ENCODE measurements at places on chromosomes 12 and 14. TPM values are rescaled to one million over a fixed set of nuclear protein-coding genes. Genes with fewer than 3 reads are reported as not detected.

DNA sequence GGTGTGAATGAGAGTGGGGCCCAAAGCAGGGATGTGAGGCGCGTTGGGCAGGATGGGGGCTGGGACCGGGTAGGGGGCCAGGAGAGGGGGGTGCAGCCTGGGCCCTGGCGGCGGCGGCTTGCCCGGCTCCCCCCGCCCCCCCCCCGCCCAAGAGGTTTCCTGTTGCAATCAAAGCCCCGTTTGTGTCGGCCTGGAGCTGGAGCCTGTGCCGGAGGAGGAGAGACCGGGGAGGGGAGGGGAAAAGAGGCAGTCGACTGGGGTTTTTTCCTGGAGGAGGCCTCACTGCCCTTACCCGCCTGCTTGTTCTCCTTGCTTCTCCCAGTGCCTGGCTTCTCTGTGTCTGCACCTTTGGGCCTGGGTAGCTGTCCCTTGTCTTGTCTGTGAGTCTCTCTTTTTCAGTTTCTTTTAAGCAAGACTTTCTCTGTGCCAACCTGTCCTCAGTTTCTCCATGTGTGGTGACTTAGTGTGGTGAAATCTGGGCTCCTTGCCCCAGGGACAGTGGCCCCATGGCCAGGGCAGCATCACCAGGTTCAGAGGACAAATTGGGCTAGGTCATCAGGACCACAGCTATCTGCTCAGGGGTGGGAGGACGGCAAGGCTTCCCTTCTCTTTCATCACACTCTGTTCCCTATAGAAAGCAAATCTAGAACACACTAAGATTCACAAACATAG is 8.5 kb downstream of the RARG start:
- peak; percentile 65 for DNase-seq

DNA sequence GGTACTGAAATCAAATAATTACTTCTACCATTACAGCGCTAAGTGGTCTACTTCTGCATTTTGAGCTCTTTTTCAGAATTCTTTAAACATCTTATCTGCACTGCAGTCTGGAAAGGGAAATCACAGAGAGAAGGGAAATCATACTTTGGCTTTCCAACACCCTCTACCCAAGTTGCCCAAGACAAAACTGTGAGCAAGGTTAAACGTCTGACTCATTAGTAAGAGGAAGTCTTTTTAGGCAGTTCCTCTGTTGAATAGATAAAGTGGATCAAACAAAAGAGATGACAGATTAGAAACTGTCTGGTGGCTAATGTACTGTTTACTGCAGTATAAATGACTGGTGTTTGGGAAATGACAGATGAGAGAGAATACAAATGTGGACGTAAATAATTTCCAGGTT is 858.1 kb downstream of the NRXN3 start:
- no peak for DNase-seq

DNA sequence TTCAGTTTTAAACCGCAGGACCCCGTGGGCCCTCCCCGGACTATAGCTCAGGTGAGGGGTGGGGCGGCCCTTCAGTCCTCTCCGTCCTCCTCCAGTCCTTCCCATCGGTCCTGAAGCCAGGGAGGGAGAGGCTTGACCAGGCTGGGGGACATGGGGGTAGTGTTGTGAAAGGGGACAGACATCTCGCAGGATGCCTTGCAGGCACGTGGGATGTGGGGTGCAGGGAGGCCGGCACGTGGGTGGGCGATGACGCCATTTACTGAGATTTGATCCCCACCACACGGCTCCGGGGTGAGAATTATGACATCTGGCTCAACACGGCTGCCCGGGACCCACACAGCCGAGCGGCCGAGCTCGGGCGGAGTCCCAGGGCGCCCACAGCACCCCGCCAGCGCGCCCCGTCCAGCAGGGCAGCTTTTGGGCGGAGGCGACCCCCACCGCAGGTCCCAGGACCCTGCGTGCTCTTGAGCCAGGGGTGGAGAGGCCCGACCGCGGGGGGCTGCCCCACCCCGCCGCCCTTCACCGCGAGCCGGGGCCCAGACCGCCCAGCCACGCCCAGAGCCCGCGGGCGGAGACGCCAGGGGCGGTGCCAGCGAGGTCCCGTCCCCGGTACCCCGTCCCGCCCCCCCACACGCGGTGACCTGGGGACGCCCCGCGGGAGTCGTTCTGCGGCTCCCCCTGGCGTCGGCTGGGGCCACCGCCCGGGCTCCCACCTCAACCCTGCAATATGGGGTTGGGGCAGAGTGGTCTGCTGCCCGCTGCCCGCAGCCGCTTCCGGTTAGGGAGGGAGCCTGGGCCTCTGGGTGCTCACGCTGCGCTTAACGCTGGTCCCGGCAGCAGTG is 3.3 kb upstream of the EXOC3L4 start:
- peak; percentile 43 for DNase-seq

DNA sequence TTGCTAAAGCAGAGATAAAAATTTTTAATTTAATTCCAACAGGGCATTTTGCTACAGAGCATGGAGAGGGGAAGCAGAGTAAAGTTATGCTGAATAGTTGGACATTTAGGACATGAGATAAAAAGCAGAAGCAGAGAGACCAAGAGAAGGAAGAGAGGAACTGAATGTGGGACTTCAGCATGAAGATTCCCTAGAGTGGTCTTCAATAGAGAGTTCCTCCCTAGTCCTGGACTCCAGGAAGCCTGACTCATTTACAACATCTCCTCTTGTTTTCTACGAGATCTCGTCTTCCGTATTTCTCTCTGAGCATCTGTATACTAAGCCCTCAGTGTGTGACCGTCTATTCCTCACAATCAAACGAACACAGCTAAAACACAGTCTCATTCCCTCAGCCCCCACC is 35.2 kb upstream of the IFT81 start:
- no peak for DNase-seq

GRCh38 chr12:3152892-3153291 is 75.7 kb downstream of the TSPAN9 start:
- DNase-seq: no peak

DNA sequence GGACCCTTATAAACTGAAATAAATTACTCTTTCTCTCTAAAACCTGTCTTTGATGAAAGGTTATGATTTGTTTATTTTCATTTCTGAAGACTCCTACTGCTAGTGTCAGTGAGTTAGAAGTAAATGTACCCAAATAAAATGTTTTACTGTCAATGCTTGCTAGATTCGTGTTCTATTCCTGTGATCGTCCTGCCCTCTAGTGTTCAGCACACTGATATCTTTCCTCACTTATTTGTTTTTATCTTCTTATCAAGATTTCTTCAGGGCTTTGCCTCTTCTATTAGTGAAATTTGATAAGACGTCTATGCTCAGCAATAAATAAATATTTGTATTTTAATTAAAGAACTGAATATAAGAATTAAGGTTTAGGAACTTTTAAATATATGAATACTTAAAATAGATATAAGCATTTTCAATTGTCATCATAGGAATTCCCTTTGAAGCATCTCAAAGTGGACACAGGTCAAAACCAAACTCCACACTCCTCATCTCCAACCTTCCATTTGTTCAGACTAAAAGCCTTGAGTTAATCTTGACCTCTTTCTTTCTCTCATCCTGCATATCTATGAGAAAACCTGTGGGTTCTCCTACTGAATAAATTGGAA is 75.8 kb downstream of the C12orf50 start:
- peak; percentile 51 for DNase-seq

DNA sequence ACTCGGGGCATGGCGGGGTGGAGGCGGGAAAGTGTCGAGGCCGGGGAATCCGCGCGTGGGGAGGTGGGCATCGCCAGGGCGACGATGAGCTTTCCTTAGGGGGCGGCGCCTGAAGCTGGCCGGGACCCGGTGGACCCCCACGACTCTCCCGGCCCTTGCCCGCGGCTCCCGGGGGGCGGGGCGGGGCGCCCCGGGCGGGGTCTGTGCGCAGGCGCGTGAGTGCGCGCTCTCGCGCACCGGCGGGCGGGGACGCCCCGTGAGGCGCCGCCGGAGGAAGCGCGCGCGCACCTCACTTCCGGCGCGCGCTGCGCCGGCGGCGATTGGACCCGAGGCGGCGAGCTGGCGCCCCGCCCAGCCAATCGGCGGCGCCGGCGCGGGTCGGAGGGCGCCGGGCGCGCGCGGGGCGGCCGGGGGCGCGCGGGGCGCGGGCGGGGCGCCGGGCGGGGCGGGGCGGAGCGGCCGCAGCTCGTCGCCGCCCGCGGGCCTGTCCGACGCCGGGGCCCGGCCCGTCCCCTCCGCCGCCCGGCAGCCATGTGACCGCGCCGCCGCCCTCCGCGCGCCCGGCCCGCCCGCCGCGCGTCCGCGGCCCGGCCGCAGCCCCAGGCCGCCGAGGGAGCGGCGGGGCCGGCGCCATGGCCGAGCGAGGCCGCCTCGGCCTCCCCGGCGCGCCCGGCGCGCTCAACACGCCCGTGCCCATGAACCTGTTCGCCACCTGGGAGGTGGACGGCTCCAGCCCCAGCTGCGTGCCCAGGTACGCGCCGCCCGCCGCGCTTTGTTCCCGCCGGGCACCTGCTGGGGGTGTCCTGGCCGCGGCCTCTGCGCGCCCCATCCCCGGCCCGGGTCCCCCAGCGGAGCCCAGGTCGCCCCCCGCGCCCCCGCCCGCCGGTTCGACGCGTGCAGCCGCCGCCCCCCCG is at the start of gene PACS2:
TSS of gene PACS2 (plus strand) at position 462 of the 914 bp plus-strand sequence. CDS start at position 633, 171 bp downstream.
- peak; percentile 89 for DNase-seq

The KRT83 gene
- not detected for total RNA-seq

The GPRC5A gene
- total RNA-seq: 18.0 TPM
